Aorta (tissue), 5 donors: ENCODE measurements at places on chromosomes 5 and 9. TPM values are rescaled to one million over a fixed set of nuclear protein-coding genes. Genes with fewer than 3 reads are reported as not detected.

Gene PCDHA9
- total RNA-seq, result 0.13 TPM

GRCh38 chr9:96858018-96858573, 3.8 kb upstream of the ZNF782 start:
- no peaks in the 10 kb centered on the region for H3K36me3 ChIP-seq
- H3K27ac ChIP-seq, result no peak overlapping the region
- H3K27me3 ChIP-seq, result no peaks in the 10 kb centered on the region
- no peak for DNase-seq
- peaks cover 2% of the 10 kb centered on the region for H3K4me1 ChIP-seq

DNA sequence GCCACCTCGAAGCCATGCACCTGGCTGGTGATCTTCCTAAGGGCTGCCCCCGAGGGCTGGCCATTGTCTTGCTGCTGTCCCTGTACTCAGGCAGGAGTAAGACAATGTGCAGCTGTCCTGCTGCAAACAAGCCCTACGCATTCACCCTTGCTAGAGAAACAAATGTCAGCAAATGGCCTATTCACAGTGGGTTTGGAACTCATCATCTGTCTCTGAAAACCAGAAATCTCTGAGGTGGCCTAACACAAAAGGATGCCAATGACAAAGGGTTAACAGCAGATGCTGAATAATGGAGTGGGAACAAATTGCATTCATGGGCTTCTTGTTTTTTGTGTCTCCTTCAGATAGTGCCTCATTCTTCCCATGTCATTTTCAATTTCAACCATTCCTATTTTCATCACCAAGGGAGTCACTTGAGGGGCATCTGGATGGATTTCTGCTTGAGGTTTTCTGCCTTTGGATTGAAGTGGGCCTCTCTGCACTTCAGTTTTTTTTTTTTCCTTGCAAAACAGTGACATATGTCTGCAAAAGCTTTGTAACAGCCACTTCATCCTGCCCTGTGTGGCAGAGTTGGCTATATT, 261.6 kb upstream of the VLDLR start:
- no peak overlapping the region for H3K27ac ChIP-seq
- no peaks in the 10 kb centered on the region for H3K4me1 ChIP-seq
- DNase-seq, result no peak
- H3K4me3 ChIP-seq, result no peak overlapping the region

- H3K4me3 ChIP-seq, result no peak overlapping the region
- no peaks in the 10 kb centered on the region for H3K4me1 ChIP-seq
- no peaks in the 10 kb centered on the region for H3K36me3 ChIP-seq
- no peak overlapping the region for H3K27ac ChIP-seq
- DNase-seq, result no peak
These were observed 56.1 kb downstream of the GRIA1 start for GRCh38 chr5:153546566-153546965.

- no peak overlapping the region for H3K4me3 ChIP-seq
- no peak overlapping the region for H3K27ac ChIP-seq
- no peaks in the 10 kb centered on the region for H3K4me1 ChIP-seq
- no peak for DNase-seq
- no peaks in the 10 kb centered on the region for H3K36me3 ChIP-seq
These were observed 267.7 kb downstream of the ADAMTS6 start for GRCh38 chr5:65213921-65214525.

DNA sequence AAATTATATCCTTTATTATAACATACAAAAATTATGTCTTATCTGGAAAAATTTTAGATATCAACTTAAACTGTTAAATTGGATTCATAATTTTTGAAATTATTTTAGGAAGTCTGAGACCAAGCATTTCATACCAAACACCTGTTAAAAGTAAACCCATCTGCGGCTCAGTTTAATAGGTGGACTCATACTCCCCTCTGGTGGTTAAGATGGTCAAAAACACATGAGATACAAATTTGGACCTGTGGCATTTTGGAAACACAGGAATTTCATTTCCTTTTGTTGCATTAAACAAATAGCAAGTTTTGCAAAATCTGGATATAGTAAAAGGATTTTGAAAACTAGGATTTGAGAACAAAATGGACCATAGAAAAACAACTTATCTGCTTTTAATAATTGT, 53.7 kb downstream of the RGMB start:
- no peaks in the 10 kb centered on the region for H3K27me3 ChIP-seq
- H3K4me1 ChIP-seq, result no peaks in the 10 kb centered on the region
- no peak overlapping the region for H3K4me3 ChIP-seq

DNA sequence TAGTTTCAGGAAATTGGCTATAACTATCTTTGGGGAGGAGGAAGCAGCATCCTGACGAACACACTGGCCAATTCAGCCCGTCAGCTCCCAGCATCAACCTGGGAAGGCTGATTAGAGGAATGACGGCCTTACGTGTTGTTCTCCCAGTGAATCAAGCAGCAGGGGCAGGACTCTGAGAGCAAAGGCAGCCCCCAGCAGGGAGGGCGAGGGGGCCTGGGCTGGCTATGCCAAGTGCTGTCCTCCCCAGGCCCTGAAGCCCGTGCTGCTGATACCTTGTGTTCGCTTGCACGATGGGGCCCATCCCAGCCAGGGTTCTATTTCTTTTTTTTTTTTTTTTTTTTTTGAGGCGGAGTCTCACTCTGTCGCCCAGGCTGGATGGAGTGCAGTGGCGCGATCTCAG, 254.1 kb downstream of the FSTL4 start:
- H3K27ac ChIP-seq, result no peak overlapping the region
- H3K4me1 ChIP-seq, result no peaks in the 10 kb centered on the region
- H3K4me3 ChIP-seq, result no peak overlapping the region
- H3K27me3 ChIP-seq, result no peaks in the 10 kb centered on the region
- no peaks in the 10 kb centered on the region for H3K36me3 ChIP-seq

Gene TAF11L10
- total RNA-seq, result not detected

Gene SV2C
- 0.33 TPM for total RNA-seq

Gene IL17B
- total RNA-seq, result 2.8 TPM

DNA sequence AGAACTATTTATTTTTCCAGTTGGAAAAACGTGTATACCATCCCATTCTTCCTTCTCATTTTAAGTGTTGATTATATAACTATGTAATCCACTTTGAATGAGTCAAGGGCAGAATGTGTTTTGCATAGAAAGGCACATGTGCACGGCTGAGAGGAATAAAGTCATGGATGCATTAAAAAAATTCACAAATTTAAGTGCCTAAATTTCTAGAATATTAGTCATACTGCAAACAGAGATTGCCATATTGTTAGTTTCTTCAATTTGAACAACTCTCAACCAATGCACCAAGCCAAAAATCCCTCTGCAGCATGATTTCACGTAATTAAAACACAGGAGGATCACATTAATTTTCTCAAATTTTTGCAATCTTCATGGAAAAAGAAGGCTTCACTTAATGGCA, 166.3 kb downstream of the MPDZ start:
- H3K27me3 ChIP-seq, result no peaks in the 10 kb centered on the region
- no peak overlapping the region for H3K27ac ChIP-seq
- no peak overlapping the region for H3K4me3 ChIP-seq
- peaks cover 3% of the 10 kb centered on the region for H3K36me3 ChIP-seq
- no peak for DNase-seq
- no peaks in the 10 kb centered on the region for H3K4me1 ChIP-seq

Gene SPINK7
- not detected for total RNA-seq

Gene CSF2
- not detected for total RNA-seq

- H3K36me3 ChIP-seq, result no peaks in the 10 kb centered on the region
- no peak overlapping the region for H3K4me3 ChIP-seq
- no peaks in the 10 kb centered on the region for H3K27me3 ChIP-seq
- H3K4me1 ChIP-seq, result no peaks in the 10 kb centered on the region
These were observed 293.4 kb upstream of the IRX1 start for GRCh38 chr5:3302228-3302627.

DNA sequence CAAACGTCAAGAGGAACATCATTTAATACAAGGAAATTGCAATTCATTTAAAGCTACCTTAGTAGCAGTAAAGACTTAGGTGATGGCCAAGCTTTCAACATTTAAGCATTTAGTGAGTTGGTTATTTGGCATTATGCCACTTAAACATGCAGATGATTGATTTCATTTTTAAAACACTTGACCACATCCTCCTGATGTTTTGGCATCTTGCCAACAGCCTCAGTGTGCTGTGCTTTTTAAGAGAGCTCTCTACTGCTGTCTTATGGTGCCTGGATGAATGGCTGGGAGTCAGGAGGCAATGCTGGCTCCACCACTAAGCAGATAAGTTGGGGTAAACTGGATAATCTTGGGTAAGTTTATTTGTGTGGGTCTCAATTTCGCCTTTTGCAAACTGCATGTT, 364.5 kb downstream of the MAN2A1 start:
- H3K4me1 ChIP-seq, result no peaks in the 10 kb centered on the region
- no peak overlapping the region for H3K4me3 ChIP-seq
- H3K27me3 ChIP-seq, result no peaks in the 10 kb centered on the region
- DNase-seq, result no peak
- H3K36me3 ChIP-seq, result no peaks in the 10 kb centered on the region

GRCh38 chr5:111595425-111595824, 83.1 kb upstream of the STARD4 start:
- H3K4me1 ChIP-seq, result no peaks in the 10 kb centered on the region
- H3K36me3 ChIP-seq, result no peaks in the 10 kb centered on the region
- no peak for DNase-seq
- no peaks in the 10 kb centered on the region for H3K27me3 ChIP-seq
- no peak overlapping the region for H3K27ac ChIP-seq

Gene EMB
- total RNA-seq, result 40.2 TPM

Gene VAV2
- 25.4 TPM for total RNA-seq

DNA sequence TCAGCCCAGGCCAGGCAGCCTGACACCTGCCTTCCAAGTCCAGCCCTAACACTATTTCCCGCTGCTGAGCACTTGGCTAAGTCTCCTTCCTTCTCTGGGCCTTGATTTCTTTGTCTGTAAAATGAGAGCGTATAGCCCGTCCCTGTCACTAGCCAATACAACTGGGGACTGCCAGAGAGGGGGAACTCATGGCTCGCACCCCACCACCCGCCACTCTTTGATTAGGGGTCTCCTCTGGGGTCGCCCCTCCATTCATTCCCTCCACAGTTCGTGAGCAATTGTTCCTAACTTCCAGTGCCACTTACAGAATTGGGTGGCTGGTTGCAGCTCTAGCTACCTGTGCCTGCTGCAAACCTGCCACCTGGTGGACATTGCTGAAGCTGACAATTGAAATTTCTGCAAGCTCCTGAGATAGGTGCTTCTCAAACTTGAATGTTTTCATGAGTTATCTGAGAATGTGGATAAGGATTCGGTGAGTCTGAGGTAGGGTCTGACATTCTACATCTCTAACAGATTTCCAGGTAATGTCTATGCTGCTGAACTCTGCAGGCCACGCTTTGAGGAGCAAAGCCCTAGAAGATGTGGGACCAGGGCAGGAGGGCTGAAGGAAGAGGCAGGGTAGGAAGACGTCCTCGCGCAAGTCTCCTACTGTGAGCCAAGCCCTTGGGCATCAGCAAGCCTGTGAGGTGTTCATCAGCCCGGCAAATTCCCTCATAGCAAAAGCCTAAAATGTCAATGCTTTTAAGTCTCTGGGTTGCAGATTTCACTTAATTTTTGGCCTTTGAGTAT, 13.3 kb upstream of the RECK start:
- H3K4me1 ChIP-seq, result no peaks in the 10 kb centered on the region
- no peak overlapping the region for H3K27ac ChIP-seq
- no peak overlapping the region for H3K4me3 ChIP-seq
- H3K36me3 ChIP-seq, result no peaks in the 10 kb centered on the region

GRCh38 chr5:12645582-12645981, 741.3 kb upstream of the CTNND2 start:
- H3K36me3 ChIP-seq, result no peaks in the 10 kb centered on the region
- DNase-seq, result no peak
- no peaks in the 10 kb centered on the region for H3K4me1 ChIP-seq
- no peaks in the 10 kb centered on the region for H3K27me3 ChIP-seq
- no peak overlapping the region for H3K4me3 ChIP-seq

Gene BTNL8
- 0.30 TPM for total RNA-seq

Gene PMPCA
- total RNA-seq, result 38.8 TPM

Gene PGM5
- total RNA-seq, result 118 TPM

Gene PKD2L2
- total RNA-seq, result not detected

DNA sequence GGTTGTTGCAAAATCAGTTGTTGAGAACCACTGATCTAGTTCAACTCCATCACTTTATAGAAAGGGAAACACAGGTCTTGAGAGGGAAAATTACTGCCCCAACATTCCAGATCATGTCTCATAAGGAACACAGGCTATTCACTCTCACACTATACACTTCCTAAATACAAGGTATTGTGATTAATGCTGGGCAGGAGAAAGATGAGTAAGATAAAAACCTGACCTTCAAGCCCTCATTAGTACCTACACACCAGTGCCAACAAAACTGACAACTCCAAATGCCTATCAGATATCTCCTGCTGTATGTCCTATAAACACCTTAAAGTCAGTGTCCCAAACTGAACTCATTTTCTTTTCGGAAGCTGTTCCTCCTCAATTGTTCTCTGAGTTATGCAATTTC, 8.2 kb downstream of the GNE start:
- H3K27ac ChIP-seq, result no peak overlapping the region
- H3K4me1 ChIP-seq, result no peaks in the 10 kb centered on the region
- H3K4me3 ChIP-seq, result no peak overlapping the region
- H3K27me3 ChIP-seq, result no peaks in the 10 kb centered on the region
- peaks cover 5% of the 10 kb centered on the region for H3K36me3 ChIP-seq

Gene RASGEF1C
- total RNA-seq, result 1.2 TPM

DNA sequence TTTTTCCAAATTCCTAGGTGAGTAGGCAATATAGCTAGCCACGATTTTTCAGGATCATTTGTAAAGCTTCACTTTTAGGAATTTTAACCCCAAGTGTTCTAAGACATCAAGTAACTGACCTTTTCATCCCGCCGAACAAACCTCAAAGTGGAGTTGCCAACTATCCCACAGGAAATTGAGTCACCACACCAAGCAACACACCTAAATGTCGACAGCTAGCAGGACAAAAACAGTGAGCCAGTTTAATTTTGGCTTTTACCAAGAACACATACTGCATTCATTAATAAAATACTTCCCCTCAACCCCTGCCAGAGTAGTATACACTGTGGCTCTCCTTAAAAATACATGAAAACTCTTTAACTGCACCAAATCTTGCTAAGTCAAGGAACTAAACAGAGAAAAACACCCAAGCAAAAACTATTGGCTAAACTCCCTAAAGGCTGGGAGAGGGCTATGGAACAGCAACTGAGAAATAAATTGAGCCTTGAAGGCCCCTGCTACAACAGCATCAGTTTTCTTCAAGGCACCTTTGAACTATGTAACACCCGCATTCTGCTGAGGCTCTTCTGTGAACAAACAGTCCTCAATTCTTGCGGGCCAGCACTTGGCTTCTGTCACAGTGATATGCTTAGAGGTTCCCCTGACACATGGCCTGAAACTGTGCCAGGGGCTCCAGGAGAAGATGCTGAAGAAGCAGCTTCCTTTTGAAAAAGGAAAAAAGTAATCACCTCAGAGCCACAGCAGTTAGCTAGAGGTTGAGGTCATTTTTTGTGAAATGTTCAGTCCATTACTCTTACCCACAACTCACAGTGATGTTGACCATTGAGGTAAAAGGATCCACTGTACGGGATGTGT, 459.6 kb downstream of the RAB3C start:
- no peak overlapping the region for H3K27ac ChIP-seq
- no peak for DNase-seq
- H3K4me1 ChIP-seq, result peaks cover 4% of the 10 kb centered on the region
- no peak overlapping the region for H3K4me3 ChIP-seq

- H3K27me3 ChIP-seq, result no peaks in the 10 kb centered on the region
- no peak overlapping the region for H3K4me3 ChIP-seq
- no peak for DNase-seq
These were observed 20.2 kb upstream of the NREP start for GRCh38 chr5:111776913-111777781.

- H3K27ac ChIP-seq, result no peak overlapping the region
- H3K4me3 ChIP-seq, result no peak overlapping the region
- H3K4me1 ChIP-seq, result no peaks in the 10 kb centered on the region
- H3K36me3 ChIP-seq, result no peaks in the 10 kb centered on the region
- peak; percentile 78 for DNase-seq
- no peaks in the 10 kb centered on the region for H3K27me3 ChIP-seq
These were observed 8.1 kb downstream of the SLC12A7 start for GRCh38 chr5:1103505-1104326.
